ENCODE measurements at places on chromosomes 4 and X. TPM values are rescaled to one million over a fixed set of nuclear protein-coding genes. Genes with fewer than 3 reads are reported as not detected.

HTN1 gene
- not detected for total RNA-seq

GJB1 gene
- total RNA-seq, result not detected

PWWP3B gene
- total RNA-seq, result not detected

PAGE1 gene
- total RNA-seq, result not detected

PARM1 gene
- not detected for total RNA-seq

DCLK2 gene
- total RNA-seq, result 2.9 TPM

MID1 gene
- 5.6 TPM for total RNA-seq

PDE6B gene
- total RNA-seq, result 0.11 TPM

CDKL2 gene
- total RNA-seq, result not detected

SLC25A4 gene
- 6.5 TPM for total RNA-seq

CD38 gene
- not detected for total RNA-seq

CT55 gene
- total RNA-seq, result not detected

TCEAL5 gene
- not detected for total RNA-seq

CDKL5 gene
- 2.0 TPM for total RNA-seq

SMIM31 gene
- total RNA-seq, result not detected

SPIN4 gene
- total RNA-seq, result 5.8 TPM

HTATSF1 gene
- 58.8 TPM for total RNA-seq

RGN gene
- total RNA-seq, result 6.2 TPM

NUP62CL gene
- not detected for total RNA-seq

PLAC8 gene
- total RNA-seq, result not detected

HTR2C gene
- not detected for total RNA-seq

SLC9B2 gene
- 30.9 TPM for total RNA-seq

CCDC120 gene
- not detected for total RNA-seq

AREG gene
- total RNA-seq, result 0.97 TPM

FAT4 gene
- 22.0 TPM for total RNA-seq

SPARCL1 gene
- not detected for total RNA-seq

DCAF16 gene
- total RNA-seq, result 24.4 TPM

ATP6AP2 gene
- total RNA-seq, result 211 TPM

MAGEB1 gene
- not detected for total RNA-seq

FREM3 gene
- total RNA-seq, result not detected

HELT gene
- total RNA-seq, result not detected

MAGEA4 gene
- total RNA-seq, result not detected

DCAF4L1 gene
- not detected for total RNA-seq

RHOXF2 gene
- not detected for total RNA-seq

CFAP99 gene
- not detected for total RNA-seq

TLL1 gene
- total RNA-seq, result not detected

SPANXA1 gene
- not detected for total RNA-seq

FGFBP2 gene
- not detected for total RNA-seq

FAM184B gene
- total RNA-seq, result not detected

CAPN6 gene
- total RNA-seq, result not detected

FAM9B gene
- total RNA-seq, result not detected

INTS6L gene
- 1.9 TPM for total RNA-seq
